ENCODE measurements at places on chromosomes 7 and 10. TPM values are rescaled to one million over a fixed set of nuclear protein-coding genes. Genes with fewer than 3 reads are reported as not detected.

OR9A2 gene
- polyA plus RNA-seq, result not detected

LRIT1 gene
- polyA plus RNA-seq, result not detected

HOXA4 gene
- 17.3 TPM for polyA plus RNA-seq

PNLIPRP2 gene
- not detected for polyA plus RNA-seq

PRR15 gene
- 4.2 TPM for polyA plus RNA-seq

MMD2 gene
- not detected for polyA plus RNA-seq

C10orf105 gene
- 0.17 TPM for polyA plus RNA-seq

KAZALD1 gene
- 11.0 TPM for polyA plus RNA-seq

NKX2-3 gene
- polyA plus RNA-seq, result not detected

SLC26A4 gene
- polyA plus RNA-seq, result 3.3 TPM

EPO gene
- 0.10 TPM for polyA plus RNA-seq

CPA4 gene
- polyA plus RNA-seq, result 0.47 TPM

GRK5 gene
- polyA plus RNA-seq, result 18.3 TPM

KCP gene
- 10.5 TPM for polyA plus RNA-seq

PLXDC2 gene
- polyA plus RNA-seq, result 40.1 TPM

Data from right renal cortex interstitium (tissue), 3 donors.